ENCODE measurements at places on chromosomes 12 and 14. TPM values are rescaled to one million over a fixed set of nuclear protein-coding genes. Genes with fewer than 3 reads are reported as not detected.

Gene TAS2R42
- total RNA-seq = not detected

Gene ENDOU
- 1.2 TPM for total RNA-seq

Gene TAC3
- total RNA-seq = not detected

Gene STAC3
- total RNA-seq = 5.9 TPM

DNA sequence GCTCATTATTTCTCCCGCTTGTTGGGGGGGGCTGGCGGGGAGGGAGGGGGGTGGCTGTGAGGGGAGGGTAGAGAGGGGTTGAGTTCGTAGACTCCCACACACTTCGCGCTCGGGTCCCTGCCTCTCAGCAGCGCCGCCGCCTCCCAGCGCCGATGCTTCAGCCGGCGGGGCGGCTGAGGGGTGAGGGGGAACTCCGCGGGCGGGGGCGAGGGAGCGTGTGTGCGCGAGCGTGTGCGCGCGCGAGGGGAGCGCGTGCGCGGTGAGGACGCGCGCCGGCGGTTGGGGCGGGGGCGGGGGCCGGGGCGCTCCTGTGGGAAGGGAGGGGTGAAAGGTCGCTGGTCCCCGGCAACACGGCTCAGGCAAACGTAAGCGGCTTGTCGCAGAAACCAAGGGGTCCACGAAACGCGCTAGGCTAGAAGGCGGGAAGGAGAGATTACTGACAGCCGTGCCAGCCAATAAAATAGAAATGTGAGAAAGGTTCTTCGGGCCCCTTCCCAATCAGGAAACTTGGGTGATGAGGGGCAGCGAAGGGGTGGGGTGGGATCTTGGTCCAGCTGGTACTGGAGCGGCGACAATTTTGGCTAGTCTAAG lies 343 bp upstream of the NOVA1 start:
- no peak for DNase-seq
- H3K27me3 ChIP-seq = no peaks in the 10 kb centered on the region
- no peak overlapping the region for H3K27ac ChIP-seq
- no peaks in the 10 kb centered on the region for H3K4me1 ChIP-seq

- no peaks in the 10 kb centered on the region for H3K36me3 ChIP-seq
- no peaks in the 10 kb centered on the region for H3K27me3 ChIP-seq
- no peak for DNase-seq
- no peaks in the 10 kb centered on the region for H3K4me1 ChIP-seq
- H3K27ac ChIP-seq = no peak overlapping the region
Measured at GRCh38 chr12:12648951-12649650, 37.4 kb downstream of the CREBL2 start.

DNA sequence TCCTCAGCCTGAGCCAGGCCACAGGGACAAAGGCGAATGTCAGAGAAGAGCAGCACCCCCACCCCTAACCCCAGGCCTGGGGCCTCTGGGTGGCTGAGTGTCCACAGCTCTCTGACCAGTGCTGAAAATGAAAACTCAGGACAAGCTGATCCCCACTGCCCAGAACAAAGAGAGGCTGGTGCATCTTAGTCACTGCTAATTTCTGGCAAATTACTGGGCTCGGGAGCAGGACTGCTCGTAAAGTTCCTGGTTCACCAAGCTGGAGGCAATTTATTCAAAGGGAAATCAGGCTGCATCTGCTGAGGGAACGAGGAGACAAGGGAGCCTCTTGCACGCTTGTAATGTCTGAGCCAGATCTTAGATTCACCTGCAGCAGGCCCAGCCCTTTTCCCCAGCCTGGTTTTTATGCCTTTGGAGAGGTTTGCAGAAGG lies 43.2 kb downstream of the CALM1 start:
- H3K4me1 ChIP-seq = no peaks in the 10 kb centered on the region
- H3K27me3 ChIP-seq = no peaks in the 10 kb centered on the region
- H3K27ac ChIP-seq = no peak overlapping the region
- no peak overlapping the region for H3K4me3 ChIP-seq

DNA sequence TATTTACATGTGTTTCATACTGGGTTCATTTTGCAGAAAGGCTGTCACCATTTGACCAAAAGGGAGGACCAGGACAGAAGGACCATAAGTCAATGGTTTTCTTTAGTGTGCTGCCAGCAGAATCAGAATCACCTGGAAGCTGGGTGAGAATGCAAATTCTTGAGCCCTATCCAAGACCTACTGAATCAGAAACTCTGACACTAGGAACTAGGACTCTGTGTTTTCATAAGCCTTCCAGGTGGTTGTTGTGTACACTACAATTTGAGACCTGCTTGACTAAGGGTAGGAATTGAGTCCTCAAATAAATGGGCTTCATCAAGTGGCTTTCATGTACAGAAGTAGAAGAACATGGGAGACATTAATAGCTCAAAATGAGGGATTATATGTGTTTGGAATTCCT lies 32.2 kb downstream of the PDE6H start:
- no peaks in the 10 kb centered on the region for H3K27me3 ChIP-seq
- DNase-seq = no peak
- no peaks in the 10 kb centered on the region for H3K4me1 ChIP-seq

DNA sequence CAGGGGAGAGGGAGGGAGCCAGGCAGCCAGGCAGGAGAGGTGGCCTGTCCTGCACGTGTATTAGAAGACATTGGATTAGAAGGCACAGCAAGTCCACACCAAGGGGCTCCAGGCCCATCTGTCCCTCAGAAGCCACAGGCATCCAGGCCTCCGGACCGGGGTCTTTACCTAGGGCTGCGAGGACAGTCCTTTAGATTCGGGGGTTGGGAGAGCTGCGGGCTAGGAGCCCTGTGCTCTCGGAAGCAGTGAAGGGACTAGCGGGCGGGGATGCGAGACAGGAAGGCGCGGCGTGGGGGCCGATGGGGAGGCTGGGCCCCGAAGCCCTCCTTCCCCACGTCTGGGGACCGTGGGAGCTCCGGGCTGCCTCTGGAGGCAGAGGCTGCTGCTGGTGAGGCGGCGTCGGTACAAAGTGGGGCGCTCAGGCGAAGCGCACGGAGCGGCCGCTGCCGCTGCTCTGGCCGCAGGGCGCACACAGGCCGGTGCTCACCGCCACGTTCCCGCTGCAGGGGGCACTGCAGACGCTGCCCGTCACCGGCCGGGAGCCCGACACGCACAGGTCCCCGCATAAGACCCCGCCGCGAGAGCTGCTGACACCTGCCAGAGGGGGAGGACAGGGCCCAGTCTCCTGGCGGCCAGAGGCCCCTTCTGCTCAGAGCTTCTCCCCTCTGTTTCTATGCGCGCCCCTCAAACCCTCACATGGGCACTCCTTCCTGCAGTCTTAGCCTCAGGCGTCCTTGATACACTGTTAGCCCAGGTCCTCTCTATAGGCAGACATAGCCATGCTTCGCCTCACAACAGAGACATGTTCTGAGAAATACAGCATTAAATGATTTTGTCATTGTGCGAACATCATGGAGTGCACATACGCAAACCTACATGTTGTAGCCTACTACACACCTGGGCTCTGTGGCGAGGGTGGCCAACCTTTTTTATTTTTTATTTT lies 17.3 kb downstream of the KRT7 start:
- H3K36me3 ChIP-seq = no peaks in the 10 kb centered on the region
- no peaks in the 10 kb centered on the region for H3K27me3 ChIP-seq
- H3K4me1 ChIP-seq = no peaks in the 10 kb centered on the region
- no peak for DNase-seq
- no peak overlapping the region for H3K27ac ChIP-seq
- no peak overlapping the region for H3K4me3 ChIP-seq

- DNase-seq = no peak
- H3K27me3 ChIP-seq = no peaks in the 10 kb centered on the region
- H3K4me1 ChIP-seq = peaks cover 11% of the 10 kb centered on the region
- H3K27ac ChIP-seq = no peak overlapping the region
Measured at GRCh38 chr14:20485900-20486299, 16.7 kb downstream of the PNP start.

DNA sequence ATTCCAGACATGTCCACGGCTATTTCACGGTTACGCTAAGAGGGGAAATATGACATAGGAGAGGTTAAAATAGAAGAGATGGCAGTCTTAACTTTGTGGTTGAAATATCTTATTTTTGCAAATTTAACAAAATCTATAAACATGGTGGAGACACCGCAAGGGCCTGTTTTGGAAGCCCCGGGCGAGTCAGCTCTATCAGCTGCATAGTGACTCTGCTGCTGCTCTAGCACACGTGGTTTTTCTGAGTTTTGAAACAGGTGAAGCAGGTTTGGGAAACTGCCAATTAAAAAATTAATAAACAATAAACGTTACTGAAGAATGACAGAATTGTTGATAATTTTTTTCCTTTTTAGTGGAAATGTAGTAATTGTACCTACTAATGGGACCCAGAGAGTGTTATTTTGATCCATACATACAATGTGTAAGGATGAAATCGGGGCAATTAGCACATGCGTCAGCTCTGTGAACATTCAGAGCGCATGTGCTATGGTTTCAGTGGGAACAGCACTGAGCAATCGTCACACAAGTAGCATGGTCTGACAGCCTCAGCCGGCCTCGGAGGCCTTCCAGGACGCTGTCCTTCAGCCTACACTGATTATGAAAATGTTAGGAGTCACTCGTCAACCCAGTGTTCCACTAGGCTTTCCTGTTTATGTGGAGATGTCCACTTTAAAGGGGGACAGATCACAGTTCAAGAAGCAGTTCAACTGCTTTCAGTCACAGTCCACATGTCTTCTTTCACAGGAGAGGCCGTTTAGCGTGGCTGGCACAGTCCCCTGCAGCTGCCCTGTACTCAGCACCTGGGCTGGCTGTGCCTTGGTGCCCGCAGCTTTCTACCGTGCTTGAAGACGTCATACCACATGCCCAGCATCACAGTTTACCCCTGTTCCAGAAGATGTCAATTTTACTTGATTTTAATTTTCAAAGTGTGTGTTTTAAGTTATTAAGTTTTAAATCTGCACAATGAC lies 51.8 kb downstream of the MOK start:
- no peaks in the 10 kb centered on the region for H3K27me3 ChIP-seq
- no peak for DNase-seq
- no peak overlapping the region for H3K4me3 ChIP-seq
- no peak overlapping the region for H3K27ac ChIP-seq

DNA sequence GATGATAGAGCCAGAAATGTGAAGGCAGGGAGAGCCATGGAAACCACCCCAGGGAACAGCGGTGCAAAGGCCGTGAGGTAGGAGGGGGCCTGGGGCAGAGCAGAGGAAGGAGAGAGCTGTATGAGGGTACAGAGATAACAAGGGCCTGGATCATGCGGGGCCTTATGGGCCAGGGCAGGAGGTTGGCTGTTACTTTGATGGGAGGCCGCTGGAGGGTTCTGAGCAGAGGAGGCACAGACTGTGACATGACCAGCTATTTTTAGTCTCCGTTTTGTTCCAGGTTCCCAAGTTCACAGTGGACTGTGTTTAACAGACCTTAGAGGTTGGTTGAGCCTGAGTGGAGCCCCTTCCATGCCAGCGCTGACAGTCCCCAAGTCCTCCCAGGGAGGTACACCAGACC lies 118.6 kb downstream of the GCH1 start:
- peak overlapping the region; percentile 55 for H3K4me3 ChIP-seq
- peaks cover 55% of the 10 kb centered on the region for H3K36me3 ChIP-seq
- peaks cover 97% of the 10 kb centered on the region for H3K4me1 ChIP-seq
- H3K27ac ChIP-seq = peak overlapping the region; percentile 97
- no peaks in the 10 kb centered on the region for H3K27me3 ChIP-seq

GRCh38 chr12:6462234-6462995 lies 8.1 kb downstream of the VAMP1 start:
- peaks cover 70% of the 10 kb centered on the region for H3K36me3 ChIP-seq
- peak overlapping the region; percentile 16 for H3K4me3 ChIP-seq
- H3K4me1 ChIP-seq = peaks cover 81% of the 10 kb centered on the region
- DNase-seq = no peak
- H3K27ac ChIP-seq = peak overlapping the region; percentile 95

- no peaks in the 10 kb centered on the region for H3K27me3 ChIP-seq
- DNase-seq = peak; percentile 72
- H3K27ac ChIP-seq = peak overlapping the region; percentile 56
- H3K4me1 ChIP-seq = peaks cover 72% of the 10 kb centered on the region
Measured at GRCh38 chr14:54435500-54435981, 5.6 kb downstream of the CNIH1 start.

GRCh38 chr14:83733670-83734069 lies 1796.3 kb upstream of the FLRT2 start:
- no peak overlapping the region for H3K27ac ChIP-seq
- no peaks in the 10 kb centered on the region for H3K27me3 ChIP-seq
- no peaks in the 10 kb centered on the region for H3K4me1 ChIP-seq
- no peak overlapping the region for H3K4me3 ChIP-seq

Data from Karpas-422 (cell line).